Hypothalamus (tissue), 51 donors: ENCODE measurements at places on chromosomes 4 and X.
A peak's percentile ranks its signal among the peaks of the same experiment; 100 is the strongest.

DNA sequence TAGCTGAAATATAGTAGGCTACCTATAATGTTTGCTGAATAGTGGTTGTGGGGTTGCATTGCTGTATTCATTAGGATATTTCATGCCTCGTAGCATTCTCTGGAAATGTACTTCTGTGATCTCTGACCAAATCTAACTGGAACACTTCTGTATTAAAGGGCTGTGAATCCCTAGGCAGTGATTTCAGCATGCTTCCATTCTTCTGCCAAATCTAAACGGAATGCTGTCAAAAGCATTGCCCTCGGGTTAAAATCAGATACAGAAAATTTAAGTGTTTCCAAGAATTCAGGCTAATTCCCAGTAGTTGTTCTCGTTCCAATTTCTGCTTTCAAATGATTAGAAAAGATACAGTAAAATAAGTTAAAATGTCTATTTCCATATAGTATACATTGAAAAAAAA is 1847.5 kb upstream of the IGFBP7 start:
- DNase-seq: no peak

- DNase-seq: peak; percentile 39
Observed at GRCh38 chr4:36351082-36351666, 69.8 kb downstream of the DTHD1 start.

DNA sequence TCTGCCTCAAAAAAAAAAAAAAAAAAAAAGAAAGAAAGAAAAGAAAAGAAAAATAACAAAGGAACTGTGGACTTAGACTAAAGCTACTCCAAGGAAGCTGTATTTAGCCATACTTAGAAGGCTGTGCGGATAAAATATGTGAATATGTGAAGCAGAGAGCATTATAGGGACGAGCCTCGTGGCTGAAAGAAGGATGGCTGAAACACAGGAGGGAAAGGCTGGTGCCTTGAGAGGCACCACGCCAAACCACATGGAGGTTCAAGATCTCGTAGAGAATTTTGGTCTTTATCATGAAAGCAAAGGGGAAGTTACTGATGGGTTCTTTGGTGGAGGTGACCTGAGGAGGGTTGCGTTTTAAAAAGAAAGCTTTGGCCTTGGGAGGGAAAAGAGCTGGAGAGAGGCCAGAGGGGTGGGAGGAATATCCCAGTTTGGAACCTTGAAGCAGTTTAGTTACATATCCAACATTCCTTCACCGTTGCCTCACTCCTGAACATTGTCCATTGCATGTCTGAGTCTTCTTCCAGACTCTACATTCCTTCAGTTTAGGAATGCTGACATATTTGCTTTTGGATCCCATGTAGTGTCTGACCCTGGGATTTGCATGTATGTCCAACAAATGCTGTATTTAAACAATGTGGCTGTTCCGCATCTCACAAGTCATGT is 82.5 kb downstream of the CPE start:
- no peak for DNase-seq

DNA sequence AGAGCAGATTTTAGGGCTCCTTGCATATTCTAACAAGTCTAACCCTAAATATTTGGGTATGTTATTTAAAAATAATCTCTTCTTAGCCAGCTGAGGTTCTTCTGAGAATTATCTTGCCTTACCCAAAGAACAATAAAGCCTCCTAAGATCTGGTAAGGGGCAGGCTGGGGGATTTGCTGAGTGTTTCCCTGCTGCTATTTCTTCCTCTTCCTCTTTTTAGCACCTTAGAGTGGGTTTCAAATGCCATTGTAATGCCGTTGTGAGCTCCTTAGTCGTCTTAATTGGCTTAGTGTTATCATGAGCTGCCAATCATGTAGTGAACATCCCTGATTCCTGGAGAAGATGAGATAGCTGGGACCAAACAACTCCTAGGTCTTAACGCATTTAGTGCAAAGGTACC is 15.4 kb downstream of the STOX2 start:
- no peak for DNase-seq

DNA sequence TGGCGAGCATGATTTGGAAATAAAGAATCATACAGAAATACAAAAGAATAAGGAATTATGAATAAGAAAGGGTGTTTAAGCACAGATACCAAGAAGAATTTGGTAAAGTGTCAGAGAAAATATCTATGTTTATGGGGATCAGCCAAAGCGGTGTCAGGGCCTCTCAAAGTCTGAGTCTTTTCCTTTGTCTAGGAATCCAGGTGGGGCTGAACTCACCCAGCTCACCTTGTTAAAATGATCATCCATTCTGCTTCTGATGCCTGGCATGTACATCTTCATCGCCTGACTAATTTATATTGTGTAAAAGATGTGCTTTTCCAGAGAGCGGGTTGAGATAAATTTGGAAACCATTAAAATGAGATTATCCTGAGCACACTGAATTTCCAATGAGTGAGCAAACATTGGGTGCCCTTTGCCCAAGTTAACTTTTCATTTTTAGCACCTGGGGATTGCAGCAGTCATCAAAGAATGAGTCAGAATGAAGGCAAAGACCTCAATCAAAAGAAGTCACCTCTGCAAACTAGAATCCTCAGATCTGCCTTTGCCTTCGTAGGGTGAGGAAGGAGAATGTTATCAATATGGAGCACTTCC is 141.9 kb upstream of the ANXA3 start:
- DNase-seq: no peak

DNA sequence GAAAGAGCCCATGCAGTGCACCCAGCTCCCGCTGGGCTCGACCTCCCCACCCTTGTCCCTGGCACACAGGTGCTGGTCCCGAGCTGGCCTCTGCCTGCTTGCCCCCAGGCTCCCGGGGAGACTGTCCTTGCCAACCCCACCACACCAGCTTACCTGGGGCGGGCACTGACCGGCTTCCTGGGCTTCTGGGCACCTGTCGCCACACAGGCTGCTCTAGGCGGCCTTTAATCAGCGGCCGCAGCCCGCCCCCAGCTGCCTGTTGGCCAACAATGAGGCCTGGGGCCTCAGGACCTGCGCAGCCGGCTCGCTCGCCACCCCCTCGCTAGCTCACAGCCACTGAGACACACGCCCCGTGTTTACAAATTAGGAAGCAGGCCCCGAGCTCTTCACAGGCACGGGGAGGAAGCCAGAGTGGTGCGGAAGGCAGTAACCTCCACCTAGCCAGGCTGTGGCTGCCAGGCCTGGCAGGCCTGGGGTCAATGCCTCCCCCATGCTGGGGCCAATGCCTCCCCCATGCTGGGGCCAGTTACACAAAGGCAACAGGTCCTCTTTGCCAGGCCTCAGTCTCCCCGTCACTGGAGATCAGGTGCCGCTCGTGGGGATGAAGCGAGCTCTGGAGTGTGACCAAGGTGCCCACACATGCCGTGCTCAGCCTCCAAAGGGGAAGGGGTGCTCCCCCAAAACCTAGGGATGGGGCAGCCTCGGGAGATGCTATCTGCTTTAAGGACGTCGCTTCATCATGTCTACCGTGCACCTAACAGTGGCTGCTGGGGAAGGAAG is at the start of gene TREX2:
Gene TREX2 (minus strand): TSS at position 201 of the 780 bp plus-strand sequence. CDS start 626 bp downstream, outside the sequence.
- DNase-seq: no peak

DNA sequence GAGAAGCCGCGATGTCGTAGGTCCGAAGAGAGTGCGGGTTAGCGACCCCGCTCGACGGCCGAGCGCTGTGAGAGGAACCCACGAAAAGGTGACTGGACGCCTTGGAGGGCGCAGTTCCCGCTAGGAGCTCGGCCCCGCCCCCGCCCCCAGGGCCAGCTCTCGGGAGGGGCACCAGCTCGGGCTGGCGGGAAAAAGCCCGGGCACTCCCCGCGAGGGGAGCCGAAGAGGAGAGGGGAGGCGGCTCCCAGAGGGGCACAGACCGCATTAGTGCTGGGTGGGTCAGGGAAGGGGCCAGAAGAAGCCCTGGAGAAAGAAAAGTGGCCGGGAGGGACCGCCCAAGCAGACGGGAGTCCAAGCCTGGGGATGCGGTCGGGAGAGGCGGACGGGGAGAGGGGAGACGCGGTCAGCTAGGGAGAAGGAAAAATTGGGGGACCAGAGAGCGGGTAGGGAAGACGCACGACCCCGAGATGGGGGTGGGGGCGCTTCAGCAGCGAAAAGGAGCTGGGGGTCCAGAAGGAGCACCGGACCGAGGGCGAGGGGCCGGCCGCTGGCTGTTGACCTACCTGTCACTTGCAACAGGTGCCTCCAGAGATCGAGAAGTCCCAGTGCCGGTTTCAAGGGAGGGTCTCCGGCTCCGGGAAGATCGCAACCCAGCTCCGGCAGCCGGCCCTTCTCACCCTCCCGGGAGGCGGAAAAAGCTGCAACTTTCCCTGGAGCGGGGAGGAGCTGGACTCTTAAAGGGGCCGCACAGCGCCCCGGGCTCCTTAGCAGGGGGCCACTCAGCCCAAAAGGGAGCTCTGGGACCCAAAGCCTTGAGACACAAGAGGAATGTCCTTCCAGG is at the start of gene SYTL4:
Gene SYTL4 (minus strand): TSS at position 681 of the 841 bp plus-strand sequence. CDS start 30,084 bp downstream, outside the sequence.
- peak; percentile 1 for DNase-seq

DNA sequence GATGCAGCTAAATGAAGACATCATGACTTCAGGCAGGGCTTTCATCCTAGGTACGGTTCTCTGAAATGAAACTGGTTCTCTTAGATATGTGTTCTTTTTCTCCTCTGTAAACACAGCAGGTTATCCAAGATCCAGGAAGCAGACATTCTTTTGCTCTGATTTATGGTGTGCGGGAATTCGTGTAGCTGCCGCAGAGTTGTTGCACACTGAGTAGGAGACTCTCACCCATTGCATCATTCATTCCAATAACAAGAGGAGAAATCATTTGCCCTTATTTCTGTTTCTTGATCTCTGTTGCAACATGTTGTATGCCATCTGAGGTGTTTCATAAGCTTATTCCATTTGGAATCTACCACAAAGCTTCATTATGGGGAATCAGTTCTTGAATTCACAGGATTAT is 133.6 kb upstream of the VCX2 start:
- no peak for DNase-seq

- no peak for DNase-seq
Observed at GRCh38 chr4:184345573-184345922, 127.9 kb upstream of the ENPP6 start.

- no peak for DNase-seq
Observed at GRCh38 chrX:130119312-130119898, 9.1 kb upstream of the ELF4 start.

DNA sequence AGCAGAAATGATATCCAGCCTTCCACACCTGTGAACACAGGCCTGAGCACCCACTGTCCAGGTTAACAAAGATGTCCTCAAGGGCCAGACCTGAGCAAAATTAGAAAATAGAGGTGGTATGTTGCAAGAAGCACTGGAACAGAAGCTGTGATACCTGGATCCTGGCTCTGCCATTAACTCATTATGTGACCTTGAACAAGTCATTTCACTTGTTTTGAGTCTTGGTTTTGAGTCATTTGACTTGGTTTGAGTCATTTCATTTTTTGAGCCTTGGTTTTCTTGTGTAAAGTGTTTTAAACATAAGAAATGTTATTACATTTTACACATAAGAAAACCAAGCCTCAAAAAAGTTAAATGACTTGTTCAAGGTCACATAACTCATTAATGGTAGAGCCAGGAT is 2.9 kb upstream of the NWD2 start:
- no peak for DNase-seq

DNA sequence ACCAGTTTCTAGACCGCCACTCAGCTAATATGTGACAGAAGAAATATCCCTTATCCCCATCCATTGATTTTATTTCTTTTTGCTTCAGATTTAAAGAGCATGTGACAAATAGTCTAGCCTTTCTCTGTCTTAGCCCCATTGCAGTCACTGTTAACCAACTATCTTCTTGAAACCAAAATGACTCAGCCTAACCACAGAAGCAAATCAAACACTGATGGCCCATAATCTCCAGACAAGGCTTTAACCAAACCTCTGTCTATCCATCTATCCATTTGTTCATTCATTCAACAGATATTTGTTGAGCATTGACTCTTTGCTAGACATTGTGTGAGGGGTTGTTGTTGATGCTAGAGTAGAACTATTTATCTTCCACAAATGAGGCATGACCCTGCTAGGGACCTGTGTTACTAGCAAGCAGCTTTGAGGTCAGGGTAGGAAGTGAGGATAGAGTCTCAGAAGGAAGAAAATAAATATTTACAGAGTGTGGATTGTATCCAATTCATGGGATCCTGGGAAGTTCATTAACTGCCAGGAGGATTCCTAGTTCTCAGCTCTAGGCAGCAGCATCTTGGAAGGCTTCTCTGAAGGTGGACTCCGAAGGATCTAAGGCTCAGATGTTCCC is 22.5 kb downstream of the HNRNPH2 start:
- no peak for DNase-seq

DNA sequence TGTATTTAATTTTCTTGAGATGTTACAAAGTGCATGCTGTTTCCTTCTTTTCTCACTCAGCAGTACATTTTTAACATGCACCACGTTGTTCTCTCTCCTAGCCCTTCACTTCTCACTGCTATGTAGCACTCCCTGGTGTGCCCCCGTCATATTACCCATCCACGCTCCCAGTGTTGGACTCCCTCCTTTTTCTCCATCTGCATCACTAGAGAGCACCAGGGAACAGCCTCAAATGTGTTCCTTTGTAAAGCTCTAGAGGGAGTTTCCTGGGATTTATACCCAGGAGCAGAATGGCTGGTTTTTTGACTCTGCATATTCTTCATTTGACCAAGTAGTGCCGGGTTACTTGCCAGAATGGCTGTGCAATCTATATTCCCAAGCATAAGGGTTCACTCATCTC is 240.3 kb upstream of the ANXA3 start:
- DNase-seq: no peak

DNA sequence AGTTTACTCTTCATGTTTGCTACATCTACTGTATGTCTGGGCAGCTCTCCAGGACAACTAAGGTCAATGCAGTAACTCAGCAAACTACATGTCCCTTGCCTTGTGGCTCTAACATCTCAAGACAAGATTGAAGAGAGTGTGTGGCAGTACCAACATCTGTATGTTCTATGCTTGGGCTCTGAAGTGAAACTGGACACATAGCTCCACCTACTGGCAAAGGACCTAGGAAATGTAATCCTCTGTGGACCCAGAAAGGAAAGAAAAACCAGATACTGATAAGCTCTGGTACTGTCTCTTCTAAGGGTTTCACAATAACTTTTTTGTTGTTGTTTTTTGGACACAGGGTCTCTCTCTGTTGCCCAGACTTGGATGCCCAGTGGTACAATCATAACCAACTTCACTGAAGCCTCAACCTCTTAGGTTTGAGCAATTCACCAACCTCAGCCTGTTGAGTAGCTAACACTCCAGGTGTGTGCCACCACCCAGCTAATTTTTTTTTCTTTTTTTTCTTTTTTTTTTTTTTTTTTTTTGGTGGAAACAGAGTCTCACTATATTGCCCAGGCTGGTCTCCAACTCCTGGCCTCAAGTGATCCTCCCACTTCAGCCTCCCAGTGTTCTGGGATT is 64.1 kb downstream of the QDPR start:
- DNase-seq: no peak

- DNase-seq: no peak
Observed at GRCh38 chrX:48460606-48461005, 9.5 kb downstream of the SLC38A5 start.

GRCh38 chr4:20430259-20430941 is 178.7 kb downstream of the SLIT2 start:
- no peak for DNase-seq

DNA sequence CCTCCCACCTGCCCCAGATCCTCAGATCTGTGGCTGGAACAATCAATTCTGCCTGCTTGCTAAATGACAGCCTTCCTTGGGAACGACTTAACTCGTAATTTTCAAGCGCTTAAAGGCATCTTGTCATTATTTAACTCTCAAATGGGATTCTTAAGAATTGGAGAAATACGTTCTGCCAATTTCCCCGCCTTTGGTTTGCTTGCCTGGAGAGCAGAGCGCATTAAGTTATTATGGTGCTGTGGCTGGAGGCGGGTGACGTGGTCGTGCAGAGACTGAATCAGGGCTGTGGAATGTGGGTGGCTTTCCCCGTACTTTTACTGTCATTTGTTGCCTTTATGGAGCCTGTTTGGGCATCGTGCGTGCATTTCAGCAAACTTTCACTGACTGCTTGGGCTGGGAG is 78.9 kb upstream of the PSAPL1 start:
- no peak for DNase-seq

GRCh38 chr4:174437324-174437723 is 85.0 kb downstream of the HPGD start:
- DNase-seq: no peak
